ENCODE measurements at places on chromosomes 16 and 17.
A peak's percentile ranks its signal among the peaks of the same experiment; 100 is the strongest.

DNA sequence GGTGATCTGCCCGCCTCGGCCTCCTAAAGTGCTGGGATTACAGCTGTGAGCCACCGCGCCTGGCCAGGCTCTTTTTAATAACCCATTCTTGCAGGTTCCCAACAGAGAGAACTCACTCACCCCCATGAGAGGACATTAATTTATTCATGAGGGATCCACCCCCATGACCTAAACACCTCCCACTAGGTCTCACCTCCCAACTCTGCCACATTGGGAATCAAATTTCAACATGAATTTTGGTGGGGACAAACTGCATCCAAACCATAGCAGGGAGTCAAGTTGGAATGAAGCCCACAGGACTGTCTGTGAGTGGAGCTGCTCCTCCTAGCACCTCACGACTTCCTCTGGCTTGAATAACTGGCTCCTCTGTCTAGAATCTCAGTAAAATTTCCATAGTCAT is 85.5 kb downstream of the WWP2 start:
- no peak for DNase-seq

- no peak for DNase-seq
These were observed 7.8 kb downstream of the LPO start for GRCh38 chr17:58246104-58246740.

DNA sequence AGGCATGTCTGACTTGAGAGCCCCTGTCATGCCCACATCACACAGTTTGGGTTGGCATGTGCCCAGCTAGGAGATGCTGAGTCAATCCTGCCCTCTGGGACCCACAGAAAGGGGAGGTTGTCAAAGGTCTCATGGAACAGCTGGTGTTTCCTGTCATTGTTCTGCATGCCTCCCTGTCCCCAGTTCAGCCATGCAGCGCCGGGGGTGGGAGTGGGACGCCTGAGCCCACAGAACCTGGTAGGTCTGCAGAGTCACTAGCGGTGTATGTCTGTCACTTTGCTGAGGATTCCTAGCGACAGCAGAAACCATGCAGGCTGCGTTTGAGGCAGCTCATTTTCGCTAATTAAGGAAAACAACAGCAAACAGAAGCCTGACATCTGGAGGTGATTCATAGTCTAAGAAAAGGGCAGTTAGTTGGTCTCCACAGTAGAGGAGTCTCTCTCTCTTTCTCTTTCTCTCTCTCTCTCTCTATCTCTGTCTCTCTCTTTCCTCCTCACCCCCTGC is 19.6 kb upstream of the CCL1 start:
- no peak for DNase-seq

DNA sequence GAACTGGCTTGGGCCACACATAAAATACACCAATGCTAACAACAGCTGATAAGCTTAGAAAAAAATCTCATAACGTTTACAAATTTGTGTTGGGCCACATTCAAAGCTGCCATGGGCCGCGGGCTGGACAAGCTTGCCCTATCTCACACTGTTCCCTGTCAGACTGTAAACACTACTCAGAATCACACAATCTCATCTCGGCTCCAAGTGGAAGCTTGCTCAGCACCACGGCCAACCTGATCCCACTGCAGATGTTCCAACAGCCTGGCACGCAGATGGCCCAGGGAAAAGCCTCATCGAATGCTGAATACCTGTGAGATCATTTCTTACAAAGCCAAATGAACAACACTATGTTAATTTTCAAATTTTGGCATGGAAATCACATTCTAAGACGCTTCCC is 125.8 kb downstream of the ANKRD11 start:
- DNase-seq = no peak

DNA sequence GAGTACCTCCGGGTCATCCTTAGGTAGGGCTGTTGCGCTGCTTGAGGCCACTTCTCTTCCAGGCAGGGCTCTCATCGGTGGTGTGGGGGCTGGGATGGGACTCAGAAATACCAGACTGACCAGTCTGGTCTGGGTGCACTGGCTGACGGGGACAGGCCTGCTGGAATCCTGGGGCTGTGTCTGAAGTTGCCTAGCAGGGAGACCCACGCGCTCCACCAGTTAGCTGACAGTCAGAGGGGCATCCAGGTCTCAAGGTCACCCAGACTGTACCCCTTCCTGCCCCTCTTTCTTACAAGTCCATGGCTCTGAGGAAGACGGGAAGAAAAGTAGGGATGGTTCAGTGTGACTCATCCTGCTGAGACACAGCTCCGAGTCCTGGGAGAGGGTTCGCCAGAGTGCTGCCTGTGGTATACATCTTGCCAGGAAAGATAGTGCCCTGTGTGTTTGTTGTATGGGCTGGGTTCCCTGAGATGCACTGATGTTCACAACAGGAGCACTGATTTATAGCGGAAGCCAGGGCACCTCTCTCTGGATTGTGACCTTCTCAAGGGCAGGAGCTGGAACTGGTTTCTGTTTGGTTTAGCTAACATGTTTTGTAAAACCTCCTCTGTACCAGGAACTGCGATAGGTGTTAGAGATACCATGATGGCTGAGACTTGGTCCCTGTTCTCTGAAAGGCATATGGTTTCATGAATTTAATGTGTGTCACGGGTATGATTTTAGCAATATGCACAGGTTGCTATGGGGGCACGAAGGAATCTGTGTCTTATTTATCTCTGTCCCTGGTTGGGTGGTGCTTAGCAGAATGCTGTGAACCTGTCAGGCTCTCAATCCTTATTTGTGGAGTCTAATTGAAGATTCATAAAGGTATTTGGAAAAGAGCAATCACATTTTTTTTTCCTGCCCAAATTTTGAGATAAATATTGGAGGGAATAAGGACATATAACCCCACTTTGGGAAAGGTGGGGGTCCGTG is 97.5 kb downstream of the OR1D5 start:
- DNase-seq = no peak

GRCh38 chr17:50346313-50347116 is 589 bp downstream of the XYLT2 start:
- peak; percentile 27 for DNase-seq

DNA sequence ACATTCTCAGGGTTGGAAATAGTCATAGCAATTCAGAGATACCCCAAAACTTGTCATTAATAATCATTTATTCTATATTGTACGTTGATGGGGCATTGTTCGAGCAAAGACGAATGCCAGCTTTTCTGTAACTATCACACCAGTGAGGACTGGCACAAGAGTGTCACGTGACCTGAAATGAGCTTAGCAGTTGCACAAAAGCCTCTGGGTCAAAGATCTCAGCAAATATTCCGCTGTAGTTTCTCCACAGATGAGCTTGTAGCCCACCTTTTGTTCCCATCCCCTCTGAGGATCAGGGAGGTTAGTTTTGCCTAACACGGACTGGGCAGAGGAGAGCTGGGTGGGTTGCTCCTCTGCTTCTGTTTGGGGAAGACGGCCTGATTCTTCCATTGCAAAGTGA is 18.2 kb downstream of the IRX3 start:
- no peak for DNase-seq

- DNase-seq = peak; percentile 76
These were observed 23.2 kb upstream of the CRYM start for GRCh38 chr16:21301168-21301894.

- DNase-seq = peak; percentile 92
These were observed 4.3 kb downstream of the CAMKK1 start for GRCh38 chr17:3888343-3889171.

DNA sequence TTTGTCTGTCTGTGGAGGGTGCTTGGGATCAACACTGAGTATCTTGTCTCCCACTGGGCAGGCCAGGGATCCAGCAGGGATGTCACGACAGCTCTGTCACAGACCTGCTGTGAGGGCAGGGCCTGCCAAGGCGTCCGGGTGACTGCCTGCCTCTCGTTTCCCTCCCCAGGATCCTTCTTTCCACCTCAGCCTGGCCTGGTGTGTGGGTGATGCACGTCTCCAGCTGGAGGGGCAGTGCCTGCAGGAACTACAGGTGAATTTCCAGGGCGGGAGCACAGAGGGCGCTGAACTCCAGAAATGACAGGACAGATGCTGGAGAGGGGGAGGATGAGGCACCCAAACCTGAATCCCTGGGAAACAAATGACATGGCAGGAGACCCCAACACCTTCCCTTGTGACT is 6.8 kb upstream of the MMP15 start:
- DNase-seq = no peak

DNA sequence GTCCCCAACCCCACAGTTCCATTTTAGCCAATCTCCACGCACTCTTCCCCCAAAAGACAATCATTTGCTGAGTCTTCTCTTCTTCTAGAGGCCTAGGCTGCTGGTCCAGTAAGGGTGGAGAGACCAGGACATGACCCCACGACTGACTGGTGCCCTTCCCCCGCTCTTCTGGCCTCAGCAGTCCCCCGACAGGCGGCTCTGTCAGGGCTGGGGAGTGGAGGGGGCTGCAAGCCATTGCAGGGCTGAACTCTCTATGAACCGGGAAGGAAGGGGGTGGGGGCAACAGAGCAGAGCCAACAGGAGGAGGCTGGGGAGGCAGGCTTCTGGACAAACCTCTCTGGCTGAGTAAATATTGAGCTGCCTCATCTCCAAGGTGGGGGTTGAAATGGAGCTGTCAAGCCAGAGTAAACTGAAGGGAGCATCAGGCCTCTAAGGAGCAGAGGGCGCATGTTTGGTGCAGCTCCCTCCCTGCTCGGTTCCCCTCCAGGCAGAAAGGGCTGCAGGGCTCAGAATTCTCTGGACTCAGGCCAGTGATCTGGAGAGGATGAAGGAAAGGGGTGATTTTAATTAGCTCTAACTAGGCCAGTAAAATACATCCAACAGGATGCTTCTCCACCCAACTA is 8.7 kb downstream of the HOXB1 start:
- DNase-seq = no peak

- no peak for DNase-seq
These were observed 49.5 kb downstream of the IRX6 start for GRCh38 chr16:55373489-55373832.

DNA sequence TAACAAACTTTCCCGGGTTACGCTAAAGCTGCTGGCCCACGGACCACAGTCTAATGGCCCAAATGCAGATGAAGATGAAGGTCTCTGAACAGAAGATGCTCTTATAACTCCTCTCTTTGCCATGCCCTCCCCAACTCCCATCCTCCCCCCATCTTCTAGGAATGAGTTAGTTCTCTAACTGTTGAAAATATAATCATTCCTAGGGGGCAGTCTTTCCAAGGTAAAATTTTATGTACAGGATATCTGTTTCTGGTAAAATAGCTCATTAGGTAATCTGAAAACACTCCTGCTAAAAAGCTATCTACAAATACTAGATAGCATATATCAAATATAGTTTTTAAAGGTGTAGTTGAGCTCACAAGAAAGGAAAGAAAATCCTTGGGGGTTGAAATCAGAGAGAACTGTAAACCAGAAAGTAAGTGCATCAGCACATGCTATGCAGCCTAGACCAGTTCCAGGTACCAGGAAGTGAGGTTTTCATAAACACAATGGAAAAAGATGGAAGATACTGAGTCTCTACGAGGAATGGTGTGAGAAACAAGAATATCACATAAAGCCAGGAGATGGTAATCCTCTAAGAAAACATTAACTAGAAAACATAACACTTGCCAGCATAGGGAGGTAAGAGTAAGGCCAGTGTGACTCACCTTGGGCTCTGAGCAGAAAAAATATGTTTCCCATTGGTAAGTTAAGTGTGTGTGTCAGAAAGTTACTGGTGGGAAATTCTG is 38.1 kb downstream of the CMC2 start:
- no peak for DNase-seq

DNA sequence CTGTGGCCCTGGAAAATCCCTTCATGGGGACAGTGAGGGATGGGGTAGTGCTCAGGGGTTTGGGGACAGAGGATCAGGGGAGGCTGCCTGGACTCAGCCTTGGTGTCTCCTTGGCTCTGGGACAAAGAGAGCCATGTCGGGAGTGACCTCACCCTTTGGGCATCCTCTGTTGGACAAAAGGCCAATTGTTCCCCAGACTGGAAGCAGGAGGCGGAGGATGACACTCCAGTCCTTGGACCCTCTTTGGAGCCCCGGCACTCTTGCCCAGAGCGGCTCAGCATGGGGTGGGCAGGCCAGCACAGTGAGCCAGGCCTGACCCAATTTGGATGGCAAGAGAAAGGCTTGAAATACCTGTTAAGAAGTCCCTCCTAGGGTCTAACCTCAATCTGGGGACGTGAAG is 39.4 kb upstream of the PHB1 start:
- no peak for DNase-seq

DNA sequence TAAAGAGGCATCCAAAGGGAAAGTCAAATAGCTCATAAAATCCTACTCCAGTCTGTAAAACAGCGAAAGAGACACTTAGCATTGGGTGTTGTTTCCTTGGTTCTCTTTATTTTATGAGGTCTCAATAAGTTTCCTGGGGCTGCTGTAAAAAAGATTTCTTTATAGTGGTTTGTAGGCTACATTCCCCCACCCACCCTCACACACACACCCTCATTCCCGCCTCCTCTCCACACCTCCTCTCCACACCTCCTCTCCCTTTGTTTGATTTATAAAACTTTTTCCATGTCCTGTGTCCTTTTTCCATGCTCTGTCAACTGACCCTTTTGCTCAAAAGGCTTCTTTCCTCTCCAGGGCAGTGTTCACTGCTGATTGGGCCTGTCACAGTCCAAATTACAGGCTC is 178.9 kb upstream of the SOX9 start:
- no peak for DNase-seq

DNA sequence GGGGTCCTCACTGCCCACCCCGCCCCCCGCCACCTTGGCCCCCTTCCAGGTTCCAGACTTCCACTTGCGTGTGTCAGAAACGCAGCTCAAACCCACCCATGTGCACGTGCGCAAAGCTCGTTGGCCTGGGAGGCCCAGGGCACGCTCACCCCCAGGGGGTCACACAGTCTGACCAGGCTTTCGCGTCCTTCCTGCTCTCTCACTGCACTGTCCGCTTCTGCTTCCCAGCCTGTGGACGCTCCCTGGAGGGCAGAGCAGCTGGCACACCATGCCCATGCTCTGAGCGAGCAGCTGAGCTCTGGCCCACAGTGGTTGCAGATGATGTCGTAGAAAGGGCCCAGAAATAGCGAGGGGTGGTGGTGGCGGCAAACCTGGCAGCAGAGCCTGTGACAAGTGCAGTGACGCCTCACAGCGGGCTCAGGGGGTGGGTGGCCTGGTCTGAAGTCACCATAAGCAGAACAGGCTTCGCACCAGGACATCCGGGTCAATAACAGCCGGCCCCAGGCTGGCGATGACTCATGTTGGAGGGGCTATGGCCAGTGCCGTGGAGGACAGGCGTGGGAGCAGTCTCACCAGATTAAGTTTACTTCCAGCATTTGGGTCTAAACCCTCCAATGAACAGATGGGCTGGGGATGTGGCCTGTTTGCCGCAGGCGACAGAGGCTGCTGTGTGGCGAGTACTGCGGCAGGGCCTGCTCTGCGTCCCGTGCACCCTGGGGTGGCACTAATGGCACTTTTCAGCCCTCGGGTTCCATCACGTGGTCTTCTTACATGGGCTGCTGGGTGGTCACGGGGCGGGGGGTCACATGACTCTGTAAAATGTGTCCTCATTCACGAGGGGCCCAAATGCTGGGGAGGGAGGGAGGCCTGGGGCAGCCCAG is 49.0 kb downstream of the NT5M start:
- DNase-seq = peak; percentile 67

Data from muscle of back (tissue), 13 donors.